AG20443 (cell line): ENCODE measurements at places on chromosomes 12 and 14.

DNA sequence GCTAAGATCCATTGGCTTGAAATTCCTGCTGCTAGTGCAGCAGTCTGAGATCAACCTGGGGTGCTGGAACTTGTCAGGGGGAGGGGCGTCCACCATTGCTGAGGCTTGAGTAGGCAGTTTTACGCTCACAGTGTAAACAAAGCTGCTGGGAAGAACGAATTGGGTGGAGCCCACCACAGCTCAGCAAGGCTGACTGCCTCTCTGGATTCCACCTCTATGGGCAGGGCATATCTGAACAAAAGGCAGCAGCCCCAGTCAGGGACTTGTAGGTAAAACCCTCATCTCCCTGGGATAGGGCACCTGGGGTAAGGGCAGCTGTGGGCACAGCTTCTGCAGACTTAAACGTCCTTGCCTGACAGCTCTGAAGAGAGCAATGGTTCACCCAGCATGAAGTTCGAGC lies 191.7 kb downstream of the ALG10B start:
- DNase-seq = no peak

GRCh38 chr12:4441355-4442335 lies 4.0 kb downstream of the FGF6 start:
- peak; percentile 8 for DNase-seq

- DNase-seq = no peak
These were observed 14.1 kb upstream of the NT5DC3 start for GRCh38 chr12:103855036-103855712.

DNA sequence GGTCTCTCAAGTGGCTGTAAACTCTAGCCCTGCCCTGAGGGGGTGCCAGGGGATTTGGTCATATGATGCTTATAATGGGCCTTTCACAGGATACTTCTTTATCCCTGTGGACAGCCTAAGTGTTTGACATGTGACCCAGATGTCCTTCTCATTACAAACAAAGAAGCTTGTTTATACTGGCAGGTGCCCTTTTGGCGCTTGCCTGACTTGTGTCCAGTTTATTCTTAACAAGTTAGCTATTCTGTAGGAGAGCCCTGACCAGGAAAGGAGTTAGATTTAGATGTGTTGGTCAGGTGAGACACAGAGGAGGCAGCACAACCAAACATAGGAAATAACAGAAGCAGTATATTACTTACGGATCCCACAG lies 51.9 kb downstream of the CCDC91 start:
- DNase-seq = no peak

- DNase-seq = no peak
These were observed 47.7 kb upstream of the FAM181A start for GRCh38 chr14:93879362-93879983.

- no peak for DNase-seq
These were observed 30.3 kb downstream of the MIA2 start for GRCh38 chr14:39264057-39264456.

DNA sequence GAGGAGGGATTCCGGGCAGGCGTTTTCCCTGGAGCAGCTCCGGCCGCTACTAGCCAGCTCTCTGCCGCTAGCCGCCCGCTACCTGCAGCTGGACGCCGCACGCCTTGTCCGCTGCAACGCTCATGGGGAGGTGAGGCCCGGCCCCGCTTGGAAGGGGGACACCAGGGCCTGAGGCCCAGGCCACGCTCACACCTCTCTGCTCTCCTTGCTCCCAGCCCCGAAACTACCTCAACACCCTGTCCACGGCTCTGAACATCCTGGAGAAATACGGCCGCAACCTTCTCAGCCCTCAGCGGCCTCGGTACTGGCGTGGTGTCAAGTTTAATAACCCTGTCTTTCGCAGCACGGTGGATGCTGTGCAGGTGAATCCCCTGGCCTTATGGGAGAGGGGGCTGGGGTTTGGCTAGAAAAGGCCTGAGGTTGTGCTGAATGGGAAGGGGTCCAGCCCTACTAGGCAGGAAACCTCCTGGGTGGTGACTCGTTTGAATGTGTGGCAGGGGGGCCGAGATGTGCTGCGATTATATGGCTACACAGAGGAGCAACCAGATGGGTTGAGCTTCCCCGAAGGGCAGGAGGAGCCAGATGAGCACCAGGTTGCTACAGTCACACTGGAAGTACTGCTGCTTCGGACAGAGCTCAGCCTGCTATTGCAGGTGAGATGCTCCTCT lies 597 bp downstream of the RNF31 start:
- DNase-seq = no peak

DNA sequence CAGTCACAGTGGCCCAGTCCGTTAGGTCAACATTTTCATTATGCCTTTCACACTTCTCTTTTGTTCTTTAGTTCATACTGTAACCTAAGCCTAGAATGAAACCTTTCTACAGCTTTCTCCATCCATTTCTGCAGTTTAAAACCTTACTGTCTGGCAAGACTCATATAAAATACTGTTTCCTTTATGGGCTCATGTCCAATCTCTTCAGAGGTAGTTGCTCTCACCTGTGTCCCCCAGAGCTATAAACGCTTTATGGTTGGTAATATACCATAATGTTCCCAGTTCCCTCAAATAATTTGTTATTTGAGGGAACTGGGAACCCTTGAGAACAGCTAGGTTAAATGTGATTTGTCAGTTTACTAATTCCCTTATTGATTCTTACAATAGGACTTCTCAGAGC lies 83.0 kb downstream of the SRGAP1 start:
- DNase-seq = no peak

- no peak for DNase-seq
These were observed 66.8 kb downstream of the GLRX5 start for GRCh38 chr14:95601650-95602049.

GRCh38 chr14:89399594-89400068 lies 17.4 kb downstream of the FOXN3 start:
- peak; percentile 59 for DNase-seq

GRCh38 chr12:8143261-8143660 lies 13.6 kb upstream of the ZNF705A start:
- no peak for DNase-seq

DNA sequence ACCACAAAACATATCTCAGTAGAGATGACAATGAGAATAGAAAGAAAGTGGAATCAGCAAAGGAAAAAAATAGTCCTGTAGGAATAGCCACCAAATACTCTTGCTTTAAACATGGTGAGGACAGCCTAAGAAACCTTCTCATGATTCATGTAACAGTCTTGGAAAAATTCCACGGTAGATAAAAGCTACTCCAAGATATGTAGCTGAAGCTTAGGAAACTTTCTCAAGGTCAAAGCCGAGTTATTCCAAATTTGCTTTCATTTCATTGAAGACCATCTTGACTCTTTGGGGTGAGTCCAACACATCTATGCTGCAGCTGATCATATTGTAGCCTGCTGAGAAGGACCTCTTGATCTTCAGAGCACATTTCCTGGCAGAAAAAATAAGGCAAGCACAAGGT lies 157.6 kb downstream of the PAH start:
- DNase-seq = no peak

DNA sequence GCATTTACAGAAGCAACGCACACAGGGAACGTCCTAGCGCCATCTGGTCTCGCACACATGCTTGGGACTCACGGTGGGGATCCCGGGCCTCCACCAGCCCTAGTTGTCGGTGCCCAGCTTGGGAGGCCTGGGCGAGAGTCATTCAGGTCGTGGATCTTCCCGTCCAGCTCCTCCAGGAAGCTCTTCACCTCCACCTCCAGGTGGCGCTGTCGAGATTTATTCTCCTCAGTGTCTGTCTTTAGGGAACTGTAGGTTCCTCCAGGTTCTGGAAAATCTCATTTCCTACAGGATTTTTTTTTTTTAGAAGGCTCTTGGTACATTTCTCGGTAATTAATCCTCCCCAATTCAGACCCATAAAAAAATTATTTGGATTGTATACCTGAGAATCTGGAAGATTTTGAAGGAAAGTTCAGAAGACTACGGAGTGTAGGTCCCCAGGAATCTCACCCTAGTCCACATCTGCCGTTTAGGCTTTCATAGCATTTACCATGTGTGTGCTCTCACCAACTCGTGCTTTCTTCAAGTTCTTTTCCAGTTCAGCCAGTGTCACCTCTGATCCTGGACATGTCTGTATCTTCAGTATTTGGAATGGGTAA lies 910.0 kb downstream of the TMEM121 start:
- no peak for DNase-seq

DNA sequence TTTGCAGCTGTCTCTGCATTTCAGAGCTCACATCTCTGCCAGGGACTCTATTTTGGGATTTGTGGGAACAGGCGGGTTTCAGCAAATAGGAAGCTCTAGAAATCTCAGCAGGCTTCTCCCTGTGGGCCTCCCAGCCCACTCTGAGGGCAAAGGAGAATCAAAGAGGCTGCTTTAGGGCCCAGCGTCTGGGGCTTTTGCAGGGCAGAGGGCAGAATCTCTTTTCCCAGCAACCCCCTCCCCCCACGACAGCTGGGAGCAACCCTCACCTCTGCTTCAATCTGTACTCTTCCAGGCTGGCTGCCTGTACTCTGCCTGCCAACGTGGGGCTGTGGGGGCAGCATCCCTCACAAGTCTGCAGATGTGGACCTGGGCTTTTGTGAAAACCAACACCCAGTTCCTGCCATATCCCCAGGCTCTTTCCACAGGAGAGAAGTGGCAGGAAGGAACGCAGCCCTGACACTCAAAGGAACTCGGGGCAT lies 529.6 kb upstream of the TBX3 start:
- DNase-seq = no peak

GRCh38 chr12:94714378-94715114 lies 64.2 kb upstream of the TMCC3 start:
- no peak for DNase-seq

DNA sequence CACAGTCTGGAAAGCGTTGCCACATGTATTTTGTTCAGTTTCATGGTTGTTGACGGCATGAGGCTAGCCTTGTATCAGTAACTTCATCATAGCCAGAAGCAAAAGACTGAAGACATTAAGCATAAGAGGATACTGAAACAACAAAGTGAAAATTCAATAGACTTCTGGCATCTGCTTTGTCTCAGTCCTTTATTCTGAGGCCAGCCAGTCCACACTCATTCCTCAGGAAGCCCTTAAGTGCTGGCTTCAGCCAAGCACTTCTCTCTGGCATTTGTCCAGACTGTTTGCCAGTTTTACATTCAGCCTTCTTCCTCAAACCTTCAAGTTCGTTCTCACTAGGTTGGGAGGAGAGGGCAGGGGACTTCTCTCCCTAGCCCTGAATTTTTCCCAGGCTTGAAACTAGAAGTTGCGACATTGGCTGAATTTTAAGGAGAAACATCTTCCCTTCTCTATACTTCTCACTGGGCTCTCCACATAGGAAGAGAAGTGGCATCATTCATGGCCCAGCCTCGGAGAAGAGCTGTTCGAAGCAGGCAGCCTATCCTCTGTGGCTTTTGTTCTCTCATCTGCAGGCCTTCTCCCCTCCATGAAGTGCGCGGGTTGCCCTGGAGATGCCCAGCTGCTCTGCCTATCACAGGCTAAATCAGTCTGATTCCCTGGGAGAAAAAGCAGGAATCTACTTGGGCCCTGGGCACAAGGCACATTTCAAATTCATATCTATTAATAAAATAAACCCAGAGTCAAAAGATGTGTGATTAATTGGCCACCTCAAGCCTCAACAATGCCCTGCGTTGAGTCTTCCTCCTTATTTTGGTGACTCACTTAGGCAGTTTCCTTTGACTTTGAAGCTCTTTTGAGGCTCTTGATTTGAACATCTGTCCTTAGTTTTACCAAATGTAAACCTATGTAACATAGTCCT lies 130.9 kb upstream of the PLEKHA5 start:
- peak; percentile 60 for DNase-seq

DNA sequence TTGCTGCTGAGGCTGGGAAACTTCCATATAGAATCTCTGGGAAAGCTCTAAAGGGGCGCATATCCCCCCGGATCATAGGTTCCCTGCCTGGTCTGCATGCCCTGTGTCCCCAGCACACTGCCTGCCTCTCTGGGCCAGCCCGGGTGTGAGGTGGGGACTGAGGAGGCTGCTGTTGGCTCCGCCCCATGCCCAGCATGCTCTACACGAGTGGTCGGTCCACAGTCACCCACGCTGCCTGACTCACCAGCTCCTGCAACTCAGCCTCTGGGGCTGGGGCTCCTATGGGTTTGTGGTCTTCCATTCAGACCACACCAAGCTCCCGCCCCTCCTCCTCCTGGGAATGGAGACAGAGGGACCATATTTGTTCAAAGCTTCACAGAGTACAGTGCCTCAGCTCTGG lies 88.5 kb upstream of the ANO2 start:
- no peak for DNase-seq

- DNase-seq = peak; percentile 58
These were observed 238.6 kb upstream of the DDHD1 start for GRCh38 chr14:53391631-53392285.

GRCh38 chr12:64679487-64680001 lies 69.2 kb downstream of the RASSF3 start:
- DNase-seq = peak; percentile 76

GRCh38 chr12:47651368-47652254 lies 54.2 kb downstream of the RPAP3 start:
- DNase-seq = peak; percentile 82

DNA sequence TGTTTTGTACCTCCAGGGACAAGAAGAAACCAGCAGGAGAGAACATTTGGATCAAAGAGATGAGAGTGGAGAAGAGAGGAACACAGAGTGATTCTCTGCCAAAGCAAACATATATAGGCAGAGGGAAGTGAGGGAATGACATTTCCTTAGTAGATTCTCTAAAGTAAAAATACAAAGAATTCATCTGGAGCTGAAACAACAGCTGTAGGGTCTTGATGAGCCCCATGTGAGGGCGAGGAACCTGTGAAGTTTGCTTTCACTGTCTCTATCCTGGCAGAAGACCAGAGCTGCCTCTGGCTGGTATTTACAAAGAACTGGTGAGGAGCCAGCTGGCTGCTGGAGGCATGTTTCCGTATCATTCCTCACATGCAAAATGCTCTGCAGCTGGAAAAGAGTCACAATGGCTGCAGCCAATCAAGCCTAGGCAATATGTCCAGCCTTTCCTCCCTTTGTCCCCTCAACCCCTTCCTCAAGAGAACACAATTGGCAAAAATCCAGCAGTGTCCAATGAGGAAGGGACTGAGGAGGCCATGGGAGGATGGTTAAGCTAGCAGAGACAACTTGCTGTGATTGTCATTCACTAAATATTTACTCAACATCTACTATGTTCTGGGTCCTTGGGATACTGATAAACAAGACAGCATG lies 122.5 kb downstream of the PHLDA1 start:
- peak; percentile 79 for DNase-seq

DNA sequence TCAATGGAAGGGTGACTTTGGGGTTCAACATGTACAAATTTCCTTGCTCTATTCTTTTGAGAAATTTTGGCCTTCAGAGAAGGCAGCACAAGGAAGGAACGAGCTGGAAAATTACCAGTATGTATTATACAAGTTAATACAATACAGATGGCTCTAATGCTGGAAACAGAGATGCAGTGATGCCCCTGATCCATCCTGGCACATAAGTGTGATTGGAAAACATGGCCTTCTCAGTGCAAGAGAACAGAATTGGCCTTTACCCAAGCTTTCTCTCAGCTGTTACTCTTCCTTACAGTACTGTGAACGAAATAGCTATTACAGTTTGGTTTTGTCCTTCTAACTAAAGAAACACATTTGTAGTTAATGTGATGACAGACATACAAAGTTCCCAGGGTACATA lies 102.5 kb upstream of the GPHB5 start:
- DNase-seq = no peak

- no peak for DNase-seq
These were observed 13.4 kb downstream of the C1S start for GRCh38 chr12:7073946-7074345.
